DMS53 (cell line): ENCODE measurements at places on chromosomes 11 and 22.
A peak's percentile ranks its signal among the peaks of the same experiment; 100 is the strongest.

- DNase-seq, result peak; percentile 66
These were observed 371.8 kb upstream of the CHORDC1 start for GRCh38 chr11:90594658-90595057.

- no peak for DNase-seq
These were observed 8.2 kb downstream of the ATG2A start for GRCh38 chr11:64908766-64909165.

DNA sequence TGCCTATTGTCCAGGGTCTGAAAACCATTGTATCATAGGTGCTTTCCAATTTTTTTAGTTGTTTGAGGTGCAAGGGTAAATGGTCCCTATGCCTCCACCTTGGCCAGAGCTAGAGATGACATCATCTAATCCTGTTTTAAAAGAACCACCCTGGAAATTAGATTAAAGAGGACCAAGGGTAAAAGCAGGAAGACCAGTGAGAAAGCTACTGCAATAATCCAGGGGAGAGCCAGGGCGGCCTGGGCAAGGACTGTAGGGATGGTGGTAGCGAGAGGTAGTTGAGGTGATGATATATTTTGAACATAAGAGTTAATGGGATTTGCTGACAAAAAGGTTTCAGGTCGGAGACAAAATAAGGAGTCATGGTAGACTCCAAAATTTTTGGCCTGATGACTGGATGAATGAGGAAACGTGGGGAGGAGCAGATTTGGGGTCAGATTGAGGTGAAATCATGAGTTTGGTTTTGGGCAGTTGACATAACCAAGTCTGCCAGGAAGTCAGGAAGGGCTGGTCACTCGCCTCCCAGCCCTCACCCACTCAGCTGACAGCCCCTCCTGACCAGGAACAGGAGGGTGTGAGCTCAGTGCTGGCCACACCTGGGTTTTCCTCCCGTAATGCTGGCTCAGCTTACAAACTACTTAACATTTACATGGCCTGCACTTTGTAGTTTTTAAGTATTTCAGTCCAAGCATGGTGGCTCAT, 23.0 kb downstream of the SCN4B start:
- DNase-seq, result no peak

- DNase-seq, result no peak
These were observed 969.6 kb downstream of the BRD1 start for GRCh38 chr22:48858121-48858520.

- DNase-seq, result no peak
These were observed 12.7 kb downstream of the FAM76B start for GRCh38 chr11:95776859-95777258.

- peak; percentile 47 for DNase-seq
These were observed 306.8 kb upstream of the DDI1 start for GRCh38 chr11:103729617-103730016.

DNA sequence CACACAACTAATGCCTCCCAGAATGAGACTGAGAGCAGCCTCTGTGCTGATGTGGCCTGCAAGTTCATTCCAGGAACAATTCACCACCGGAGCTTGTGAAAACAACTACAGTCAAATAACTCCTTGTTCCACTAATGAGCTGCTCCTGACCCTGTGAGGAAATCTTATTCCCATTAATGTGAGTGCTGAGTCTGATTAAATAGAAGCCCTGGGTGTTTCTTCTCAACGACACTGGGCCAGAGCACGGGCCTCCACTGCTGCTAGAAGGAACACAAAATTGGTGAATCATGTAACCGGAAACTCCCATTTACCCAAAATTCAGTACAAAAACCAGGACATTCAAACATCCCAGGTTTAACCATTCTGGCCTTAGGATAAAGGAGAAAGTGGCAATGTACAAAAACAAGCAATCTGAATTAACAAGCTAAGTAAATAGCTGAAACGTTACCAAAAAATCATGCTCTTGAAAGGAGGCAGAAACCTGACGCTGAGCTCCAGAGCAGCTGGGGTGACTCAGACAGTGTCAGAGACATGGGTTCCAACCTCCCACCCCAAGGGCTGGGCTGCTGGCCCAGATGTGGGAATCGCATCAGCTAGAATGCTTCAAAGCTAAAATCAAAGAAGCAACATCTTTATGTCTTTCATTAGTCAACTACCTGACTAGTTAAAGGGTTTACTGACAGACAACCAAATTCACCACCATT, 26.7 kb downstream of the SERGEF start:
- peak; percentile 70 for DNase-seq

- no peak for DNase-seq
These were observed 234.7 kb downstream of the FAM76B start for GRCh38 chr11:95554911-95555310.

GRCh38 chr22:17407643-17408042, 38.4 kb downstream of the CECR2 start:
- no peak for DNase-seq

GRCh38 chr11:78660471-78660870, 85.8 kb upstream of the NARS2 start:
- DNase-seq, result no peak
